ENCODE measurements at places on chromosomes 6 and 20. TPM values are rescaled to one million over a fixed set of nuclear protein-coding genes. Genes with fewer than 3 reads are reported as not detected.

The LY6G6D gene
- not detected for total RNA-seq

The TSHZ2 gene
- 4.0 TPM for total RNA-seq

The BANF2 gene
- total RNA-seq = not detected

The GPSM3 gene
- total RNA-seq = 0.92 TPM

The SLA2 gene
- not detected for total RNA-seq

The KIFC1 gene
- total RNA-seq = 18.8 TPM

The FAM184A gene
- 1.2 TPM for total RNA-seq
